ENCODE measurements at places on chromosomes 13 and 19.

- H3K4me1 ChIP-seq = no peaks in the 10 kb centered on the region
- no peaks in the 10 kb centered on the region for H3K36me3 ChIP-seq
- H3K27ac ChIP-seq = no peak overlapping the region
- no peak for DNase-seq
- no peak overlapping the region for H3K4me3 ChIP-seq
Observed at GRCh38 chr13:92768602-92769001, 458.0 kb upstream of the GPC6 start.

DNA sequence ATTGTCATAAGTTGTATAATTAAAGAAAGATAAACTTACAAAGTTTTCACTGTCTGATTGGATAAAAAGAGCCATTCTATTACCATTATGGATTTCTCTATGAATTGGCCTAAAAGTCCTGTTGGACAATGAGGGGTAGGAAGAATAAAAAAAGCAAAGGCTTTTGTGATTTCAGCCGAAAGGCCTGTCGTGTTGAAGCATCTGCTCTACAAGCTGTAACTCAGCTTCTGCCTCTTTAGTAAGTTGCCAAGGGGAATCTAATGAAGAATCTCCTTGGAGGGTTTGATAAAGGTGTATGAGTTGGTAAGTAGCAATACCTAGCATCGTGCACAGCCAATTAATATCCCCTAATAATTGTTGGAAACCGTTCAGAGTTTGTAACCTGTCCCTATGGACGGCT is 25.2 kb upstream of the ERVV-1 start:
- peaks cover 10% of the 10 kb centered on the region for H3K4me1 ChIP-seq
- peaks cover 4% of the 10 kb centered on the region for H3K36me3 ChIP-seq
- H3K27ac ChIP-seq = no peak overlapping the region
- no peaks in the 10 kb centered on the region for H3K27me3 ChIP-seq
- no peak for DNase-seq

GRCh38 chr13:113937527-113938180 is 36.2 kb downstream of the C13orf46 start:
- no peak overlapping the region for H3K4me3 ChIP-seq
- peaks cover 31% of the 10 kb centered on the region for H3K27me3 ChIP-seq
- H3K27ac ChIP-seq = no peak overlapping the region
- no peak for DNase-seq

- no peaks in the 10 kb centered on the region for H3K36me3 ChIP-seq
- H3K27me3 ChIP-seq = no peaks in the 10 kb centered on the region
- H3K27ac ChIP-seq = no peak overlapping the region
- DNase-seq = peak; percentile 25
- H3K4me3 ChIP-seq = no peak overlapping the region
Observed at GRCh38 chr19:6161271-6161850, 25.9 kb downstream of the ACSBG2 start.

GRCh38 chr19:35715981-35716800 is 1.6 kb upstream of the KMT2B start:
- DNase-seq = no peak
- H3K4me1 ChIP-seq = peaks cover 73% of the 10 kb centered on the region
- H3K4me3 ChIP-seq = peak overlapping the region; percentile 97
- H3K27me3 ChIP-seq = no peaks in the 10 kb centered on the region

- no peak overlapping the region for H3K4me3 ChIP-seq
- H3K36me3 ChIP-seq = no peaks in the 10 kb centered on the region
- no peaks in the 10 kb centered on the region for H3K4me1 ChIP-seq
- H3K27me3 ChIP-seq = no peaks in the 10 kb centered on the region
- no peak overlapping the region for H3K27ac ChIP-seq
Observed at GRCh38 chr13:57425531-57425930, 206.0 kb upstream of the PCDH17 start.

GRCh38 chr19:21358768-21359451 is at the start of gene ZNF738:
Gene ZNF738 (plus strand): TSS chr19:21359000. CDS start chr19:21359141, 141 bp downstream.
- peak; percentile 68 for DNase-seq
- peak within 1 kb of the TSS; percentile 97 for H3K27ac ChIP-seq
- H3K27me3 ChIP-seq = no peaks in the 10 kb centered on the region
- H3K4me3 ChIP-seq = peak within 1 kb of the TSS; percentile 99

DNA sequence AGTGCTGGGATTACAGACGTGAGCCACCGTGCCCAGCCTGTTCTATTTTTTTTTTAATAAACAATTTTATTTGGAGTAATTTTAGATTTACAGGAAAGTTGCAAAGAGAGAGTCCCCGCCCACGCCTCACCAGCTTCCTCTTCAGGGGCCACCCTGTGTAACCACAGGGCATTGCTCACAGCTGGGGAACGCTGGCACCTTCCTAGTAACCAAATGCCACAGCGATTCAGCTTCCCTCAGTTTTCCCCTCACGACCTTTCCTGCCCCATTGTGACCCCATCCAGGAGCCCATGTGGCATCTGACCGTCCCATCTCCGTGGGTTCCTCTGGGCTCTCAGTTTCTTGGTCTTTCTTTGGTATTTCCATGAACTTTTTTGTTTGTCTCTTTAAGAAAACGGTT is 83.9 kb downstream of the GNG7 start:
- peak overlapping the region; percentile 91 for H3K27ac ChIP-seq
- no peaks in the 10 kb centered on the region for H3K27me3 ChIP-seq
- peaks cover 51% of the 10 kb centered on the region for H3K4me1 ChIP-seq
- peaks cover 19% of the 10 kb centered on the region for H3K36me3 ChIP-seq
- no peak for DNase-seq

GRCh38 chr13:113857531-113858195 is 6.2 kb downstream of the GAS6 start:
- H3K36me3 ChIP-seq = no peaks in the 10 kb centered on the region
- H3K4me3 ChIP-seq = no peak overlapping the region
- peaks cover 25% of the 10 kb centered on the region for H3K27me3 ChIP-seq
- DNase-seq = no peak
- no peak overlapping the region for H3K27ac ChIP-seq

DNA sequence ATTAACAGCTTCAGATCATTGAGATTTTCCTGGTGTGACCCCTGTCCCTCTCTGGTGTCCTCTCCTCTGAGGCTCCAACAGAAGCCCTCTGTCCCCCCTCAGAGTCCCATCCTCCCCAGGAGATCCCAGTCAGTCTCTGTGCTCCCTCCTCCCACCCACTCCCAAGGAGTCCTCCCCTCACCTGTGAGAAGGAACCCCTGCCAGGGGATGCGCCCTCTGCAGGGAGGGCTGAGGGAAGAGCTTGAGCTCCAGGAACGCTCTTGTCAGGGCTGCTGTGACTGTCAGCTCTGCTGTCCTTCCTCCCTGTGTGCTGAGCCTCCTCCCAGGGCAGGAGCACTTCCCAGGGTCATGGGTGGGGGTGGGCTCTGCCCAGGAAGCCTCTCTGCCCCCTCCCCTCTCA is 33.2 kb downstream of the CEACAM8 start:
- H3K36me3 ChIP-seq = no peaks in the 10 kb centered on the region
- no peak overlapping the region for H3K4me3 ChIP-seq
- H3K27me3 ChIP-seq = peaks cover 57% of the 10 kb centered on the region
- no peak for DNase-seq
- H3K4me1 ChIP-seq = peaks cover 5% of the 10 kb centered on the region

DNA sequence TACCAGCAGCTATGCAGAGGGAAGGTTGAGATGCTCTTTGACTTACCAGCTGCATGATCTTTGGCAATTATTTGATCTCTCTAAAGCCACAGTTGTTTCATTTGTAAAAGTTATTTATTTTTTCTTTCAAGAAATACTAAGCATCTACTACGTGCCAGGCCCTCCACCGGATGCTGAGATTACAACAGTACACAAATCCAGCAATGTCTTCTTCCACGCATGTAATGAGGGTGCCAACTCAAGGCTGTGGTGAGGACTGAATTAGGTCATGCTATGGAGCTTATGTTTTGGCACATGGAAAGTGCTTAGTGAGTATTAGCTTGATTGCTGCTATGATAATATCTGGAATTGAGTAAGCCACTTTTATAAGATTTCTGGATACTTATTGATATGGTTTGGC is 358.2 kb downstream of the IRS2 start:
- no peaks in the 10 kb centered on the region for H3K27me3 ChIP-seq
- H3K36me3 ChIP-seq = peaks cover 2% of the 10 kb centered on the region
- no peaks in the 10 kb centered on the region for H3K4me1 ChIP-seq

- no peak overlapping the region for H3K27ac ChIP-seq
- no peaks in the 10 kb centered on the region for H3K27me3 ChIP-seq
- peaks cover 13% of the 10 kb centered on the region for H3K4me1 ChIP-seq
- no peak overlapping the region for H3K4me3 ChIP-seq
- no peak for DNase-seq
Observed at GRCh38 chr13:95245071-95245470, 56.2 kb downstream of the ABCC4 start.

DNA sequence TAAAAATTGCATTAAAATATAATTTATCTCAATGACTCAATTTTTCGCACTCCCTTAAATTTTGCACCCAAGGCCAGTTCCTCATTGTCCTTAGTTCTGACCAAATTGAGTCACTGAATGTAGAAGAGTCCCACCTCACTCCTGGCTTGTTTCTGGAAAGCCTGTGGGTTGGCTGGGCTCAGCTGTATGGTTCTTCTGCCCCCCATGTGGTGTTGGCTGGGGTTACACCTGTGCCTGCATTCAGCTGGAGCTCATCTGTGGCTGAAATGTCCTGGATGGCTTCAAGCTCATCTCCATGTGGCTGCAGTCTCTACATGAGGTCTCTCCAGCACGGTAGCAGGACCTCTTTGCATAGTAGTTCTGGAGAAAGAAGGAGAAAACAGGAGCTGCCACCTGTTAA is 7.2 kb upstream of the IRGC start:
- peaks cover 29% of the 10 kb centered on the region for H3K27me3 ChIP-seq
- DNase-seq = no peak
- H3K27ac ChIP-seq = no peak overlapping the region
- H3K4me1 ChIP-seq = no peaks in the 10 kb centered on the region
- no peak overlapping the region for H3K4me3 ChIP-seq

DNA sequence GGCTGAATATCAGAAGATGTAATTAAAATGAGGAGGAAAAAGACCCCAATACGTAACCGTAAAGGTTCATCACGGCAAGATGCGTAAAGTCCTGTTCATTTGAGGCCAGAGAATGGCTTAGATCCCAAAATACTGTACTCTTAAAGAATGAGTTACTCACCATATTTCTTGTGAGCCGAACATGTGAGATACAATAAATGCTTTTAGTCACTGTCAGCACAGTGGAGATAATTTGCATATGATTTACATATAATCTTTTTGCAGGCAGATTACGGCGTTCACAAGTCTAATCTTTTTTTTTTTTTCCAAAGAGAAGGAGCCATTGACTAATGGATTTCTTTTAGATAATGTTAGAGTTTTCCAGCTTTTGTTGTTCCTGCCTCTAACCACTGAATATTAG is 28.4 kb downstream of the AMER2 start:
- no peaks in the 10 kb centered on the region for H3K4me1 ChIP-seq
- H3K4me3 ChIP-seq = no peak overlapping the region
- peaks cover 21% of the 10 kb centered on the region for H3K27me3 ChIP-seq
- no peaks in the 10 kb centered on the region for H3K36me3 ChIP-seq
- no peak for DNase-seq

DNA sequence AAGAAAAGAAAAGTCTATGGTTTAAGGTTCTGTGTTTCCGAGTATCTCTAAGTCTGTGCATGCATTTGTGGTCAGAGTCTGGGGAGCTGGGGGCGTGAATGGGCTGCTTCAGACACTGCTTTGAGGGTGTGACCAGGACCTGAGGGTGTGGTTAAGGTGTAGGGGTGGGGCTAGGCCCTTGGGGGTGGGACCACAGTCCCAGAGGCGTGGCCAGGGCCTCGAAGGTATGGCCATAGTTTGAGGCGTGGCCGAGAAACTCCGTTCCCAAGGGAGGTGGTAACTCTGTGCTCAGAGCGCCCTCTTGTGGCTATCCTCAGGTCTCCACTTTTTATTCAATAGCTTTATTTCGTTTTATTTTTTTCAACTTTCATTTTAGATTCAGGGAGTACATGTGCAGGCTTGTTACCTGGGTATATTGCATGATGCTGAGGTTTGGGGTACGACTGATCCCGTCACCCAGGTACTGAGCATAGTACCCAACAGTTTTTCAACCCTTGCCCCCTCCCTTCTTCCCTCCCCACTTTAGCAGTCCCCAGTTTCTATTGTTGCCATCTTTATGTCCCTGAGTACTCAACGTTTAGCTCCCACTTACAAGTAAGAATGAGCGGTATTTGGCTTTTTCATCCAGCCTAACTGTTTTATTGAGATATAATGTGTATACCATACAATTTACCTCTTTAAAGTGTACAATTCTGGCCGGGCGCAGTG is 7.0 kb upstream of the CBLC start:
- H3K36me3 ChIP-seq = peaks cover 4% of the 10 kb centered on the region
- peak overlapping the region; percentile 79 for H3K27ac ChIP-seq
- no peaks in the 10 kb centered on the region for H3K27me3 ChIP-seq

GRCh38 chr19:2139385-2140137 is 11.8 kb downstream of the AP3D1 start:
- peaks cover 24% of the 10 kb centered on the region for H3K36me3 ChIP-seq
- no peak for DNase-seq
- no peak overlapping the region for H3K27ac ChIP-seq
- no peaks in the 10 kb centered on the region for H3K27me3 ChIP-seq

- no peak for DNase-seq
- H3K27me3 ChIP-seq = no peaks in the 10 kb centered on the region
- peak overlapping the region; percentile 92 for H3K27ac ChIP-seq
- H3K4me3 ChIP-seq = peak overlapping the region; percentile 80
Observed at GRCh38 chr19:39401070-39401548, 5.5 kb upstream of the ZFP36 start.

DNA sequence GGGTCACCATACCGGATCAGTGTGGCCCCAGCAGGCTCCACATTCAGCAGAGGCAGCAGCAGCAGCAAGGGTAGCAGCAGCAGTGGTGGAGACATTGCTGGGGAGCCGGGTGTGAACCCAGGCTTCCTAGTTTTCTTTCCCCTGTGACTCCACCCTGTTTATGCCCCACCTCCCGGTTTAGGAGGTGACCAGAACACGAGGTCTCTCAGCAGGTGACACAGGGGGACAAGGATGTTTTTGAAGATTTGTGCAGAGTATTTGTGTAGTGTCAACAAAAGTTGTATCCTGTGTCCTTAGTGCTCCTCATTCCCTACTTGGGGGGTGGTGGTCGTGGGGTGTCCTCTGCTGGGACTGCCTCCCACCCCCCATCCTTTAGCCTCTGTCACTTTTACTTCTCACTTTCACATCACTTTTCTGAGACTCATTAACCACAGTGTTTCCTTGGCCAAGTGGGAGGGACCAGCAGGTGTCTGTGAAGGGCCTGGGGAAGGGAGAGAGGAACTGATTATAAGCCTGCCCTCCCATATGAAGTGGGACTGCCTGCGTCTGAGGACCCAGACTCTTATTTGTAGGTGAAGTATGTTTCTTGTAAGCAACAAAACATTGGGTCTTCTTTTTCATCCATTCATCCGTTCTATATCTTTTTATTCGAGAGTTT is 15.6 kb upstream of the KCNC3 start:
- H3K4me3 ChIP-seq = no peak overlapping the region
- no peak overlapping the region for H3K27ac ChIP-seq
- H3K36me3 ChIP-seq = peaks cover 2% of the 10 kb centered on the region

DNA sequence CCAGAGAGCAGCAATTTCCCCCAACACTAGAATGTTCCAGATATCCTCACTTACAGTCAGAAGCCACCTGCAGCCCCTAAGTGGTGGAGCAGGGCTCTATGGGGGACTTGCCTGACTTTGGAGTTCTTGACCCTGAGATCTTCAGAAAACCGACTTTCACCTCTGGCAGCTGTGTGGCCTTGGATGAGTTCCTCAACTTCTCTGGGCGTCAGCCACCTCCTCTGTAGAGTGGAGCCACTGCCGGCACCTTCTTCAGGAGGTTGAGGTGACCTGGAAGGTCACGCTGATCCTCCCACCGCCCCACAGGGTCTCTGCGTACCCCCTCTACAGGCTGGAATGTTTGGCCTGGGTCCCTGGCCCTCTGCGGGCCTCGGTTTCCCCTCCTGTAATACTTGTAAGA is 7.1 kb upstream of the FUT5 start:
- DNase-seq = no peak
- no peak overlapping the region for H3K27ac ChIP-seq
- no peaks in the 10 kb centered on the region for H3K36me3 ChIP-seq
- H3K4me1 ChIP-seq = no peaks in the 10 kb centered on the region
- no peak overlapping the region for H3K4me3 ChIP-seq

GRCh38 chr13:19766591-19766990 is 16.2 kb downstream of the PSPC1 start:
- peak overlapping the region; percentile 55 for H3K4me3 ChIP-seq
- H3K27me3 ChIP-seq = no peaks in the 10 kb centered on the region
- no peak for DNase-seq
- peaks cover 59% of the 10 kb centered on the region for H3K4me1 ChIP-seq
